Umbilical cord (tissue), 2 donors: ENCODE measurements at places on chromosomes 13 and 19. TPM values are rescaled to one million over a fixed set of nuclear protein-coding genes. Genes with fewer than 3 reads are reported as not detected.

The LYL1 gene
- total RNA-seq = 13.0 TPM

The ADPRHL1 gene
- total RNA-seq = 1.7 TPM

The CATSPERD gene
- total RNA-seq = not detected

The DNASE2 gene
- 21.7 TPM for total RNA-seq

The SCGB2B2 gene
- not detected for total RNA-seq

The DACH1 gene
- total RNA-seq = 3.6 TPM

The FAM124A gene
- 3.6 TPM for total RNA-seq

The MYH14 gene
- total RNA-seq = 17.1 TPM

The LGALS14 gene
- not detected for total RNA-seq

The MZT1 gene
- total RNA-seq = 11.3 TPM

DNA sequence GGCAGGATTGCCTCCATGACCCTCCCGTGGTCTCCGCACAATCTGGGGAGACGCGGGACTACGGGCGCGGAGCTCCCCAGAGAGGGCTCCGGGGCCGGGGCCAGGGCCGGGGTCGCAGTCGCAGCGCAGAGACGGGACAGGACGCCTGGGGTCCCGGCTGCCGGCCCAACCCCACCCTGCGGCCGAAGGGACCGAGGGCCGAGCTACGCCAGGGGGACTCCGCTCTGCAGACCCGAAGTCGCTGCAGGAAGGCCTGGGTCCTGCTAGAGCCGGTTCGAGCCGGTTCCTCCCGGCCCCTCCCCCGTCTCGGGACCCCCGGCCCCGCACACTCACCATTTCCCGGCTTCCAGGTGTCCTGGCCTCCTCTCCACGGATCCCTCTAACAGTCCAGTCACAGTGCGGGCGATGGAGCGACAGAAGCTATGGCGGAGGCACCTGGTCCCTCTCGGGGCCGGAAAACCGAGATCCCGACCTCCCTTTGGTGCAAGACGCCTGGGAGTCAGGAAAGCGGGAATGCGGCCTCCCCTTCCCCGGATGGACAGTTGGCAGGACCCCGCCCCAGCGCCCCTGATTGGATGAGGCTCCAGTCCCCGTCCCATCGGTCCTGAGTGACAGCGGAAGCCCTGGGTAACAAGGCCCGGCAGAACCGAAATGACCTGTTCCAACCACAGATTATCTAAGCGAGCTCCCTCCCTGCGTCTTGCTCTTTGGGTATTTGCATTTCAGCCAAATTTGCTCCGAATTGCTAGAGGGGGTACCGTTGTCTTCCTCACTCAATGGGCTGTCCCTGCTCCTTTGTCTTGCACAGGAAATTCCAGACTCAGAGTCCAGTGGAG, at the start of gene ZNF625:
TSS of gene ZNF625 (minus strand) at position 512 of the 836 bp plus-strand sequence. CDS start at position 336, 176 bp downstream.
- DNase-seq = peak; percentile 96

- DNase-seq = no peak
Measured at GRCh38 chr19:8237026-8237425, 27.9 kb downstream of the CERS4 start.

GRCh38 chr13:99332456-99332855, 25.3 kb upstream of the GPR183 start:
- no peak for DNase-seq

GRCh38 chr13:33025220-33025744, 9.1 kb downstream of the KL start:
- no peak for DNase-seq

GRCh38 chr19:50178859-50179537, 15.9 kb upstream of the IZUMO2 start:
- DNase-seq = no peak

GRCh38 chr19:38434549-38435051, 1.1 kb downstream of the RYR1 start:
- DNase-seq = peak; percentile 30

DNA sequence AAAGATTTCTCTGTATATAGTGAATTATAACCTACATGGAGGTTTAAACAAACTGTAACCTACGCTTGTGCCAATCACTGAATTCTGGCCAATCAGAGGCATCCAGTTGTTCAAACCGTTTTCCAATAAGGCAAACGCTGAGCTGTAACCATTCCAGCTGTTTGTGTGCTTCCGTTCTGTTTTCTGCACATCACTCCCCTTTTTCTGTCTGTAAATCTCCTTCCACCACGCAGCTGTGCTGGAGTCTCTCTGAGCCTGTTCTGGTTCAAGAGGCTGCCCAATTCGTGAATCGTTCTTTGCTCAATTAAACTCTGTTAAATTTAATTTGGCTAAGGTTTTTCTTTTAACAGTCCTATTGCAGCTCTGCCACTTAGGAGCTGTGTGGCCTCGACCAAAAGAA, 552.5 kb downstream of the FGF9 start:
- DNase-seq = no peak

DNA sequence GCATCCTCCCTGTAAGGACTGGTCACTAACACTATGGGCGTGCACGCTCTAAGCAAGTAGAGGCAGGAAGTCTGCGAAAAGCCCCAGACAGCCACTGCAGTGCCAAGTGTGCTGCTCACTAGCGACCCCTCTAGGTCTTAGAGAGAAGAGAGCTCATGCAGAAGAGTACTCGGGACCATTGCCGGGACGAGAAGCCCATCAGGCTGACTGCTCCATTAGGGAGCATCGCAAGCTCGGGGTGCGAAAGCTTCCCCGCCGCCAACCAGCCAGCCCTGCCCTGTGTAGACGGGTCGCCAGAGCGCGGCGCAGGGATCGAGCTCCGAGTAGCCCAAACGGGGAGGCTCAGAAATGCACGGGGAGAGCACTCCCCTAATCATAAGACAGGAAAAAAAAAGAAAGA, 16.6 kb downstream of the POU4F1 start:
- no peak for DNase-seq

DNA sequence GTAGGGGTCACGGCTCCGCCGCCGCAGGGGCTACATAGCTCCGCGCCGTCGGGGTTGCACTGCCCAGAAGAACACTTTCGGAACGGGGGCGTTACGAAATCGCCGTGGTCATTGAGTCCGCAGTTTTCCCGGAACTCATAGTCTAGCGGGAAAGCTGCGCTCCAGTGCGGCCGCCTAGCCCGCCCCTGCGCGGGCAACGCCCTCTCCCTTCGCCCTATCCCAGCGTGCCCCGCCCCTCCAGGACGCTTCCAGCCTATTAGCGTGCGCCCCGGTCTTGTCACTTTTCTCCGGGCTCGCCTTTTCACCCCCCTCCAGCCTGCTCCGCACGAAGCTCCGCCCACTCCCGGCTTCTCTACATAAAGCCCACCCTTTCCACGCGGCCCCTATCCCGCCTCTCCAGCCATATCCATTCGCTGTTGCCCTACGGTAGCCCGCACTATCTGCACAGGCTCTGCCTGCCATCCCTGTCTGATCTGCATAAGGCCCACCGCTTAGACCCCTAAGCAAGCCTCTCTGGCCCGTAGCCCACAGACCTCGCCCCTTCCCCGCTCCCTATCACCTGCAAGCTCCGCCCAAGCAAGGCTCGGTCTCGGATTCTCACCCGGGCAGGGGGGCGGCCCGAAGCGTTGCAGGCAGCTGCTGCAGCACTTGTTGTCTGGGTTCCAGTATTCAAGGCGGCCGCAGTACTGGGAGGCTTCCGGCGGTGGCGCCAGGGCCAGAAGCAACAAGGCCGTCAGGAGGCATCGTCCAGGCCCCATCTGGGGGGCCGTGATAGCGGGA, 1.6 kb downstream of the IGFLR1 start:
- DNase-seq = peak; percentile 99

DNA sequence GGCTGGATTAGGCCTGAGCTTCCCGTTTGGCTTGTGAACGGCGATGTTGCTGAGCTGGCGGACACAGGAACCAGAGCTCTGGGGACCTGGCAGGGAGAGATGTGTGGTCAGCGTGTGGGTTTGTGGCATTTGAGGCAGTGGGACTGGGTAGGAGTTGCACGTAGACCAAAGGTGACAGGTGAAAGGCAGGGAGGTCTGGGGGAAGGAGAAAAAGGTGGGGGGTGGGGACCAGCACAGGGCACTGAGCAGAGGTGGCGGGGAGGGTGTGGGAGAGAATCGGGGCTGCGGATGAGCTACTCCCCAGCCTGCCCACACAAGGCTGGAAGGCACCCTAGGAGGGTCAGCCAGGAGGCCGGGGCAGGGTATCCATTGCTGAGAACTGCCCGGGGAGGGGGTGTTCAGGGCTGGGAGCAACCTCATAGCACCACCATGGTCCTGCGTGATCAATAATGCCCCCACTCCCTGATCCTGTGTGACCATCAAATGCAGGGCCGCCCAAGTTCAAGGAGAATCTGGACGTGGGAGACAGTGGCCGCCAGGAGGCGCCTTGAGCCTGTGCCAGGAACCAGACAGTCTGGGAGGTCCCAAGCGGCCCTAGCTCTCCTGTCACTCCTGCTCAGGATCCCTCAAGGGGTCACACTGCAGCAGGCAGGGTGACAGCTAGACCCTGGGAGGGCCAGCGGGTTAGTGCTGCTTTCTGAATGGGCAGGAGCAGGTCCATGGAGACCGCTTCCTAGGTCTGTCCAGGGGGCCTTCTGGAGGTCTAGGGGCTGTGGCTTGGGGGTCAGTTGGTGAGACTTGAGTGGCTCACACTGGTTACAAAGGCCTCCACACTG, 12.8 kb upstream of the SELENOW start:
- peak; percentile 42 for DNase-seq

- no peak for DNase-seq
Measured at GRCh38 chr19:43684326-43684725, 14.4 kb upstream of the PLAUR start.

- DNase-seq = no peak
Measured at GRCh38 chr13:113507505-113508345, 17.2 kb upstream of the DCUN1D2 start.

- no peak for DNase-seq
Measured at GRCh38 chr19:43408043-43408442, 6.6 kb upstream of the TEX101 start.

DNA sequence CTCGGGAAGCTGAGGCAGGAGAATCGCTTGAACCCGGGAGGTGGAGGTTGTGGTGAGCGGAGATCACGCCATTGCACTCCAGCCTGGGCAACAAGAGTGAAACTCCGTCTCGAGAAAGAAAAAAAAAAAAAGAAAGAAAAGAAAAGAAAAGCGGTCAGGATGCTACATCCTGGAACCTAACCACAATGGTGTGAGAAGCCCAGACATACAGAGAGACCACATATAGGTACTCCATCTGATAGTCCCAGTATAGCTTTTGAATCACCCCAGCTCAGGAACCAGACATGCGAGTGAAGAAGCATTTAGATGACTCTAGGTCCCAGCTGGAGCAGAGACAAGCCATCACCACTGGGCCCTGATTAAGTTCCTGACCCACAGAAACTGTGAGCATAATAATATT, 3.2 kb downstream of the IFNL1 start:
- no peak for DNase-seq

DNA sequence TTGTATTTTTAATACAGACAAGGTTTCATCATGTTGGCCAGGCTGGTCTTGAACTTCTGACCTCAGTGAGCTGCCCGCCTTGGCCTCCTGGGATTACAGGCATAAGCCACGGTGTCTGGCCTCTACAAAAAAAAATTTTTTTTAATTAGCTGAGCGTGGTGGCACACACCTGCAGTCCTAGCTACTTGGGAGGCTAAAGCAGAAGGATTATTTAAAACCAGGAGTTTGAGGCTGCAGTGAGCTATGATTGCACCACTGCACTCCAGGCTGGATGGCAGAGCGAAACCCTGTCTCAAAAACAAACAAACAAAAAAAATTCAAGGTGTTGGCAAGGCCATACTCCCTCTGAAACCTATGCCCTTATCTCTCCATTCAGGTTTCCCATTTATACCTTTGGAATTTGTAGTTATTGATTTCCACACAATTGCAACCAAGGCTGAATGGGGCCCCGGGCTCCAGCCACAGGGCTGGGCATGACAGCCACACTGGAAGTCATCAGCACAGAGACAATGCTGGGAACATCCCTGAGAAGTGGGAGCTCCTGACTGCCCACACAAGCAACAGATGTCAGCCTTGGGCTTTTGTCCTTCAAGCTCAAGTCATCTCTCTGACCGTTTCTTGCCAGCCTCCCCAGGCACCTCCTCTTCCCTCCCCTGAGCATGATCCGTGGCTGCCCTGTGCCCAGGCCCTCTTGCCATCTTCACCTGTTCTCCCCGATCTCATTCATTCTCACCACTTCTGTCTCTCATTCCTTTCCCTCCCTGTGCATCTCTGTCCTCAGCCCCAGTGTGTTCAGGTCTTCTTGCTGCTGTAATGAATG, 27.2 kb upstream of the CALM3 start:
- DNase-seq = no peak

GRCh38 chr13:106597749-106598395, 29.9 kb upstream of the ARGLU1 start:
- no peak for DNase-seq

GRCh38 chr13:23672616-23673015, 102.4 kb downstream of the TNFRSF19 start:
- DNase-seq = no peak

DNA sequence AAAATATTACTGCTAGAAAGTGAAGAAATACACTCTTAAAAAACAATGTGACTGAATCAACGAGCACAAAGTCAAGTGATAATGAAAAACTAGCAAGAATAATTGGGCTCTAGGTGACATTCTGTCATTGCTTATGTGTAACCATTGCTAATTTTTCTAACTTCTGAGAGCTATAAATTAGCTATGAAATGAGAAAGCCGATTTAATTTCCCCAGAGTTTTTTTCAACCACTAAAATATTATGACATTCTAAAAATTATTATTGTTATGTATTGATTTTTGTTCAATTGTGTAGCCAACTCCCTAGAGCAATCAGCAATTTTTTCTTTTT, 458.6 kb upstream of the ATXN8OS start:
- no peak for DNase-seq

DNA sequence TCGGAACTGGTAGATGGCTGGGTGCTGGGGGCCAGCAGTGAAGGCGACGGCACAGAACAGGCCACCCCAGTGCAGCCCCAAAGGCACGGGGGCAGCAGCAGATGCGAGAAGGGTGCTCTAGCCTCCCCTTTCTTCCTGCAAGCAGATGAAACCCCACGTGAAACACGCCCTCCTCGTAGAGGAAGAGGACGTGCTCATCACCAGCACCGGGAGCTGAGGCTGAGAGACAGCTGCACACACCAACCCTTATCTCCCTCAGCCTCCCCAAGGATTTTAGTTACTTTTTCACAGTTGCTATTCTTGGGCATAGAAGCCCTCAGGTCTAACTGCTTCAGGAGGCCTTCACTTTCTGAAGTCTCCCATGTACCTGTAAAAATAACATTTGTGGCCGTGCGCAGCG, 11.9 kb downstream of the ZNF787 start:
- peak; percentile 59 for DNase-seq

- DNase-seq = no peak
Measured at GRCh38 chr13:45167611-45168554, 33.0 kb downstream of the KCTD4 start.

DNA sequence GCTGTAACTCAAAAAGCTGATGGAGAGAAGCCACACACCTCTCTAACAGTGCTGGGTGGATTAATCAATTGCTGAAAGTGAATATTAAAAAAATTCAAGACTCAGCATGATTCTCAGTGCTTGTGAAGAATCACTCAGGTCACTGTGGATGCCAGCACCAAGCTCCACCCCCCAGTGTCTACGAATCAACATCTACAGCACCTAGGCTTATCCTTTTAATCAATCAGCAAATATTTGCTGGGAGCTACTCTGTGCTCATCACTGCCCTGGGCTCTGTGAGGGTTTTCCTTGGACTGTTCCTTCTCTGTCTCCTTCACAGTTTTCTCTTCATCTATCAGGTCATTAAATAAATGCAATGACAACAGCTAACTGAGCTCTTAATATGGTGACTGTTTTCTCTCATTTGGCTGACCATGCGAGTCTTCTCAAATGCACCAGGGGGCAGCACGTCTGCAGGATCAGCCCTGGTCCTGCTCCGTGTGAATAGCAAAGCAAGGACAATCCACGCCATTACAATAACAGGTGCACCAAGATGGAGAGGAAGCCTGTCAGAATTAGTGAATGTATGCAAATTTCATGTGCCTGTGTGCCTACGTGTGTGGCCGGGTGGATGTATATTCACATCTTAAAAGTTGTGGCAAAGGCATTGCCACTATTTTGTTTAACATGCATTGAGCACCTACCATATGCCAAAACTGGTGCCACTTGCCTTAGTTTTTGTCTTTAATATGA, 14.6 kb upstream of the C13orf42 start:
- peak; percentile 40 for DNase-seq
